NCI-H187 (cell line): ENCODE measurements at places on chromosomes 2 and 18.

GRCh38 chr18:48356151-48356745 lies 52.9 kb downstream of the ZBTB7C start:
- DNase-seq: no peak

DNA sequence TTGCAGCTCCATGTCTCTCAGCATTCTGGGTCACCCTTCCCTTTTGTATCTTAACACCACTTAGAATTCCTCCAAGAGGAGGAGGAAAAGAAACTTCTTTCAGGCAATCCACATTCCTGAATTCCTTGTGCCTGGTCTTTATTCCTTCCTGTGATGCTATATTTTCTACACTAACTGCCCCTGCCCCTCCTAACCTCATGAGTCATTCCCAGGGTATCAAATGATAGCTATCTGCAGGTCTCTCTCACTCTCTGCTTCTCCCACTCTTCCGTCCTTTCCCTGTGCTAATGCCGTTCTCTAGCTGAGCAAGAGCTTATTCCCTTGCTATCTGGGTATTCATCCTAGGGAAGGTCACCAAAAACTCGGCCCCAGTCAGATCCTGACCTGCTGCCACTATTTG lies 395.0 kb upstream of the TCF4 start:
- DNase-seq: no peak

- no peak for DNase-seq
These were observed 572 bp upstream of the ZNF516 start for GRCh38 chr18:76495435-76496193.

DNA sequence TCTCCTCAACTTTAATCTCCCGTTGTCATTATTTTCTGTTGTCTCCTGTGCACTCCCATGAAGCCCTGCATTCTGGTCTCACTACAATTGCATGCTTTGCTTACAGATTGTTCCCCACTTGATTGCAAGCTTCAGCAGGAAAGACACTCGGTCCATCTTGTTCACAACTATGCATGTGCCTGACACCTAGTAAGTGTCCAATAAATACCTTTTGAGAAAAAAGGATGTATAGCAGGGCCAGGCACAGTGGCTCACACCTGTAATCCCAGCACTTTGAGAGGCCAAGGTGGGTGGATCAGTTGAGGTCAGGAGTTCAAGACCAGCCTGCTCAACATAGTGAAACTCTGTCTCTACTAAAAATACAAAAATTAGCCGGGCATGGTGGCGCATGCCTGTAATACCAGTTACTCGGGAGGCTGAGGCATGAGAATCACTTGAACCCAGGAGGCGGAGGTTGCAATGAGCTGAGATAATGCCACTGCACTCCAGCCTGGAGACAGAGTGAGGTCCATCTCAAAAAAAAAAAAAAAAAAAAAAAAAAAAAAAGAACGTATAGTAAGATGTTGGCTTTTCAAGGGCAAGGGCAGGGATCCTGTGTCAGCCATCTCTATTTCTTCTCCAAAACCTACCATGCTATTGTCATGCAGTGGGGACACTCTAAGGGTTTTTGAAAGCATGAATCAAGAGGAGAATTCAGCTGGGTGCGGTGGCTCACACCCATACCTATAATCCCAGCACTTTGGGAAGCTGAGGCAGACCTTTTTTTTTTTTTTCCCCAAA lies 338.3 kb downstream of the MYCN start:
- DNase-seq: no peak

DNA sequence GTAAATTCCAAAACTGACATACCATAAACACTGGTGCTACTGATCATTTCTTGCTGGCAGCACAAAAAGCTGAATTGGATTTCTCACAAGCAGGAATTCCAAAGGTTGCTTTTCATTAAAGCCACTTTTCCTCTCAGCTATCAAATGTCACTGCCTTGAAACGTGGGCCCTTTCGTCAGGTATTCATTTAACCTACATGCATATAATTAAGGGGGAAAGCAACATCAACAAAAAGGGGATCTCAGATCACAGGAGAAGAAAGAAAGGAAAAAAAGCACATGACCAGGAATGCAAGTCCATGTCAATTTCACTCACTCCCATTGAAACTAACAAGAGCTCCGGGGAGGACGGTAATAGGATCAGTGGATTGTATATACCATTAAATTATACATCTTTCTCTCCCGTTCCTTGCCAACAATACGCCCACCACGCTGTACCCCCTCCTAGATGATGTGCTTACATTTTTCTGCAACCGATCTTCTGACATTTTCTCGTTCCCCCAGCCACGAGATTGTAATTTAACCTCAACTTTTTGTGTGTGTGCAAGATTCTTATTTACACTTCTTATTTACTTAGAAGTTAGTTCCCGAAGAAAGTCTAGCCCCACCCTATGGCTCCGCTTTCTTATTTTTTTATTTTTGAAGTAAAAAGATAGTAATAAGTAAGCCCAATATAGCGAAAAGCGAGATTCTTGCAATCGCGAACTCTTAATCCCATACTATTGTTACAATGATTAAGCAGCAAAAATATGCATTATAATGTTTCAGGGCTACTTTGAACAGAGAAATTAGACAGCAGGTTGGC lies 725 bp downstream of the FIGN start:
- no peak for DNase-seq

DNA sequence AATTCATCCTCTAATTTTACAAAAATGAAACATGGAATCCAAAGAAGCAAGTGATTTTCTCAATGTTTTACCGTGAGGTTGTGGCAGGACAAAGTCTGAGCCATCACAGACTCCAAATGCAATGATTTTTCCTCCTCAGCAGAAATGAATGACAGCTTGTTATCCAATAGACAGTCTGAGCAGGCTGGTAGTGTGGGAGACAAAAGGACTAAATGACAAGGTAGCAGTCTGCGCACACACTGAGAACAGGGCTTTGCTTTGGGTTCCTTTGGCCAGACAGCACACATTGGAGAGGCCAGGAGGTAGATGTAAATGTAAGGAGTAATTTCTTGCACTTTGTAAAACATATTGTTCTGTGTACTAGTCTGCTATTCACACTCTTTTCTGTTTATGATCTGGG lies 50.3 kb upstream of the RGPD4 start:
- DNase-seq: no peak

GRCh38 chr2:145596416-145596815 lies 1076.5 kb upstream of the ZEB2 start:
- no peak for DNase-seq

GRCh38 chr18:31042406-31043181 lies at the start of gene DSC3:
TSS of gene DSC3 (minus strand) at chr18:31042742. CDS start at chr18:31042660, 82 bp downstream.
- DNase-seq: no peak

DNA sequence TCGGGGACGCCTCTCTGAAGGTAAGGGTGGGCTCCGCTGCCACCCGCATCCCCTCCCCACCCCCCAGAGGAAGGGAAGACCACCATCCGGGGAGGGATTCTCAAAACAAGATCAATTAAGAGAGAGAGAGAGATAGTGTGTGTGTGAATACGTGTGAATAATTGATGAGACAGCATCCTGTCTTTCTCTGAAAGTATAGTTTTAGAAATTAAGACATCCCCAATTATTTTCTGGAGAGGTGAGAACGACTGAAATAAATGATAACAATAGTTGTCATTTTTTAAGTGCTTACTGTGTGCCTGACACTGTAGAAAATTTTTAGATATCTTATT lies 751 bp downstream of the IL18R1 start:
- no peak for DNase-seq

DNA sequence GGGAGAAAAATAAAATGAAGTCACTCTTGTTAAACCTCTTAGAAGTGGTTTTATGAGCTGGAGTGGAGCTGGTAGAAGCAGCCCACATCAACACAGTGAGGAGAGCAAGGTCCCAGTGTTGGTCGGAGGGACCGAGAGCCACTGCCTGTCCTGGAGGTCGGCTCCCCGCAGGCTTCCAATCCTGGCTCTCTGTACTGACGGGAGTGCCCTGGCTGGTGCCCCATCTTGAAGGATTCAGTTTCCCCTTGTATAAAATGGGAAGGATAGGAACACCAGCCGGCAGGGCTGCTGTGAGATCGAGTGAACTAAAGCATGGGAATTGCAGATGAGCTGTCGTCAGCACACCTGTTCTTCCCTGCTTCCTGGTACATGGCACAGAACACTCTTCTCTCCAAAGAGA lies 104.3 kb upstream of the ID2 start:
- no peak for DNase-seq

- no peak for DNase-seq
These were observed 59.8 kb downstream of the SPRED2 start for GRCh38 chr2:65372619-65373018.

GRCh38 chr2:218880859-218881594 lies 375 bp downstream of the WNT10A start:
- no peak for DNase-seq

- DNase-seq: no peak
These were observed 81.4 kb downstream of the ADCYAP1 start for GRCh38 chr18:986051-986450.

DNA sequence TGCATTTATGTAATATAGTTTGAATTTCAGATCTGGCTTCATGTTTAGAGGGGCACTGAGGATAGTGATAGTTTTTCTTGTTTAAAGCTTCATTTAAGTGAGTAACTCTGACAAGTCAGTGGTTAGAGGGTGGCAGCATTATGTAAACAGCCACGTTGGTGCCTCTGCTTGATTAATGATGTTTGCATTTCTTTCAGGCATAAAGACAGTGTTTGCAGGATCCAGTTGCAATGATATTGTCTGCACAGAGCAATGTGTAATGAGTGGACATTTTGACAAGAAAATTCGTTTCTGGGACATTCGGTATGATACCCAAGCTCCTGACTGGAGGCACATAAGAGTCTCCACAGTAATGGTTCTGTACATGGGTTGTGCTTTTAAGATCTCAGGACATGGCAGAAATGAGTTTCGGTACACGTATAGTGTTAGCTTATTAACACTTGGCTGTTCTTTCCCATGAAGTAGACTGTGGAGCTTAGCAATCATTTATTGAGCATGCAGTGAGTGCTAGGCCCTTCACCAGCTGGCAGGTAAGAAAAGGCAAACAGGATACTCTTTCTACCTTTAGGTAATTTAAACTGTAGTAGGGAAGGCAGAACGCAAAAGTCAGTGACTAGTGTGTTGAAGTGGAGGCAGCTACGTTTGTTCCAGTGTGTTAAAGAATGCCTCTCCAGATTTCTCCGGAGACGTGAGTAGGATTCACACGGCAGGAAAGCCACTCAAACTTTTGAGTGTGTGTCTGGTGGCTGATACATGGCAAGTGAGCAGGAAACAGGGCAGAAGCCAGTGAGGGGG lies 17.4 kb upstream of the SAG start:
- DNase-seq: no peak

DNA sequence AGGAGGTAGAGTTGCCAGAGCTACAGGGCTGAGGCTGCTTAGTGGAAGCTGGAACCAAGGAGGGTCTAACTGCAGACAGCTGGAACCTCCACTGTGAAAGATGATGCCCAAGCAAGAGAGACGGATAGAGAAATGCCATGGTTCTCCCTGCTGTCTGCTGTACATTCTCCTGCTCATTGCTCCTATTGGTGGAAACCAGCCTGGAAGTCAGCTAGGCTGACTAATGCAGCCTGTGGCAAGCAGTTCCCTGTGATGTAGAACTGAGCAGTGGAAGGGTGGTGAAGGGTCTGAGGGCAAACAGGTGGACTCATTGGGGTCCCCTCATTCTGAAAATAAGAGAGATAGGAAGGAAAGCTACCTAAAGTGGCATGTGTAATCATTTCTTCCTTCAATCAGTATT lies 563.6 kb downstream of the SLC4A3 start:
- no peak for DNase-seq

DNA sequence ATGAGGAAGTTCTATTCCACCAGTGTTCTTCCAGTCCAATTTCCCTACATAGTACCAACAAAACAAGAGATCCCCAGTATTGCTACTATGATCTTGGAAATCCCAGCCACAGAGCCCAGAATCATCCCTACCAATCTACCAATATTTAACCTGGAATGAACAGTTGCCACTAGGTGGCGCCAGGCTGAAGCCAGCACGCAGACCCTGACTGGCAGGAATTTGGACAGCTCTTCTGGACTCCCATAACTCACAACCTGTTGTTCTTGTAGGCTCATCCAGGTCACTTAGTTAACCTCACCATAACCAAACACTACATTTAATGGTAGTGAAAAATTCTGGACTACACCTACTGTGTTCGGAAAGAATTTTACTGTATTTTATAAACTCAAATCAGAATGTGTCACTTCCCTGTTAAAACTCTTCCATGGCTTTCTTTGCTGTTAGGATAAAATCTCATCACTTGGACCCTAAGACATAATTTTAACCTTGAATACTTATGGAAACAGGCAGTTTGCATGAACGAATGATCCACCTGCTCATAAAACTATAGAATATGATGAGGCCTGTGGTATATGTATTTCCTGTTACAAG lies 59.8 kb upstream of the SLC38A11 start:
- DNase-seq: no peak

GRCh38 chr2:207083361-207084110 lies 82.2 kb downstream of the KLF7 start:
- DNase-seq: no peak

- no peak for DNase-seq
These were observed 25.0 kb upstream of the RAPGEF4 start for GRCh38 chr2:172710584-172711047.

DNA sequence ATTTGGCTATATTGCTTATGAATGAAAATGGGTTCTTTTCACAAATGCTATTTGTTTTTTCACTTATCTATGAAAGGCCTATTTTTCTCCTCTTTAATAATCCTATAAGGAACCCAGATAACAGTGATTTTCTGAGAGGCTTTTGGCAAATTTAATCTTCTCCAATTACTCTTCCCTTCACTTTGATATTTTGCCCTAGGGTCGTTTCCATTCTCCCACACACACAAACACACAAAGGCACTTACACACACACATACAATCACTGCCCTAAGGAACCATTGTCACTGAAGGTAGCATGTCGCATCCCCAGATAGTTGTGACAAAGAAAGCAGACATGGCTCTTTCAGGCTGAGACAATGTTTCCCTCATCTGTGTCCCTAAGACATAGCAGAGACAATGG lies 170.1 kb upstream of the PGAP1 start:
- DNase-seq: no peak

DNA sequence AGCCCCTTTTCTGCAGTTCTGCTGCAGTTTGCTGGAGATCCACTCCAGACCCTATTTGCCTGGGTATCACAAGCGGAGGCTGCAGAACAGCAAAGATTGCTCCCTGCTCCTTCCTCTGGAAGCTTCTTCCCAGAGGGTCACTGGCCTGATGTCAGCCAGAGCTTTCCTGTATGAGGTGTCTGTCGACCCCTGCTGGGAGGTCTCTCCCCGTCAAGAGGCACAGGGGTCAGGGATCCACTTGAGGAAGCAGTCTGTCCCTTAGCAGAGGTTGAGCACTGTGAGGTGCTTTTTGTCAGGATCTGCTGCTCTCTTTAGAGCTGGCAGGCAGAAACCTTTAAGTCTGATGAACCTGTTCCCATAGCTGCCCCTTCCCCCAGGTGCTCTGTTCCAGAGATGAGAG lies 42.0 kb upstream of the MYL1 start:
- no peak for DNase-seq

GRCh38 chr2:61178603-61179545 lies 16.9 kb downstream of the C2orf74 start:
- DNase-seq: no peak

- DNase-seq: no peak
These were observed 4.1 kb downstream of the GREB1 start for GRCh38 chr2:11537951-11538350.
